Neural crest cell (in vitro differentiated cells): ENCODE measurements at places on chromosomes 3 and 15. TPM values are rescaled to one million over a fixed set of nuclear protein-coding genes. Genes with fewer than 3 reads are reported as not detected.

FAM107A gene
- total RNA-seq = 1.6 and 2.3 TPM in 2 replicates

DNA sequence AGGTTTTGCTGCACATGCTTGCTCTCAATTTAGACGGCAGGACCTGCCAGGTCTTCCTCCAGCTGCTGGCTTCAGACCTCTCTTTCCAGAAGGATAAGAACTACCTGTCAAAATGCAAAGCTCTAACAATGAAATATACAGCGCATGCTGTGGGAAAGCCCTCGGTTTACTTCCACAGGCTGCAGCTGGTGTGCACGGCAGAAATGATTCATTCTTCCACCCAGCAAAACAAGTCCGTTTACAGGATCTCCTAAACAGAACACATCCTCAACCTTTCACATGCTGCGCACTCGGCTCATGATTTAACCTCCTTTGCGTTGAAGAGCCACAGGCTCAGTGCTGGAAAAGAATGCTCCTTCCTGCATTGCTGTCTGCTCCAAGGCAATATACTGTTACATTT, 92.4 kb upstream of the WNT5A start:
- DNase-seq = no peak

DNA sequence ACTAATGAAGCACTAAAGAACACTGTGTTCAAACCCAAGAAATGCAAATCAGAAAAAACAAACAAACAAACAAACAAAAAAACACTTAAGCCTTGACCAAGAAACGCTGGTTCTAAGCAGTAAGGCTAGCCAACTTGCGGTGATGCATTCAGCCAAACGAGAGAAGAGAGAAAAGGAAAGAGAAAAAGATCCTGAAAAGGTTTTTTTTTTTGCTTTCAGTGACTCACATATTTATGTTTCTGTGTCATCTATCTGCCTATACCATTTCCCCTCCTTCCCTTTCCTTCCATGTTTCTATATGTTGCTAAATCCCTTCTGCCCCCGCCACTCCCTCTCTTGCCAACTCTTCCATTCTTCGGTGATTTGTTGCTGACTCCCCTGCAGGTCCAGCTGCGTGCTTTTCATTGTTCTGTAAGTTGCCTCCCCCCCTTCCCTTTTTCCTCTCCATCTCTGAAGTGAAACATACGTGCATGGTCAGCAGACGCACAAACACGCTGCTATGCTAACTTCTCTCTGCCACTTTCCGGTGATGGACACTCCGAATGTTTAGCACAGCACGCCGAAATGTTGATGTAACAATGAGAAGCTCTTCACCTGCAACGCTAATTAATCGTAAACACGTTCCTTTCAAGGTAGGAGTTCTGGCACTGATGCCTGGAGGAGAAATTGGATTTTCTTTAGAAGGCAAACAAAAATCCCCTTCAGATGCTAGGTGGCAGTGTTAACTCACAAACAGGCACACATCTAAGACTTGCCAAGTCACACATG, 154.4 kb downstream of the TUSC7 start:
- peak; percentile 15 for DNase-seq

DNA sequence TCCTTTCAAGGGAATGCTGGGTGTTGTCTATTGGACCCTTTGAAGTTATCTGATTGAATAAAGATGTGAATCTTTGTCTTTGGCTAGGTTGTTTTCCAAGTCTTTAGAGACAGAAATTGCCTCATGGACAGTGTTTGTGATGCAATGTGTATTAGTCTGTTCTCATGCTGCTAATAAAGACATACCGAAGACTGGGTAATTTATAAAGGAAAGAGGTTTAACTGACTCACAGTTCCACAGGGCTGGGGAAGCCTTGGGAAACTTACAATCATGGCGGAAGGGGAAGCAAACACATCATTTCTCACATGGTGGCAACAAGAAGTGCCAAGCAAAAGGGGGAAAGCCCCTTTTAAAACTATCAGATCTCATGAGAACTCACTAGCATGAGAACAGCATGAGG, 88.8 kb upstream of the PLXND1 start:
- DNase-seq = no peak

DNA sequence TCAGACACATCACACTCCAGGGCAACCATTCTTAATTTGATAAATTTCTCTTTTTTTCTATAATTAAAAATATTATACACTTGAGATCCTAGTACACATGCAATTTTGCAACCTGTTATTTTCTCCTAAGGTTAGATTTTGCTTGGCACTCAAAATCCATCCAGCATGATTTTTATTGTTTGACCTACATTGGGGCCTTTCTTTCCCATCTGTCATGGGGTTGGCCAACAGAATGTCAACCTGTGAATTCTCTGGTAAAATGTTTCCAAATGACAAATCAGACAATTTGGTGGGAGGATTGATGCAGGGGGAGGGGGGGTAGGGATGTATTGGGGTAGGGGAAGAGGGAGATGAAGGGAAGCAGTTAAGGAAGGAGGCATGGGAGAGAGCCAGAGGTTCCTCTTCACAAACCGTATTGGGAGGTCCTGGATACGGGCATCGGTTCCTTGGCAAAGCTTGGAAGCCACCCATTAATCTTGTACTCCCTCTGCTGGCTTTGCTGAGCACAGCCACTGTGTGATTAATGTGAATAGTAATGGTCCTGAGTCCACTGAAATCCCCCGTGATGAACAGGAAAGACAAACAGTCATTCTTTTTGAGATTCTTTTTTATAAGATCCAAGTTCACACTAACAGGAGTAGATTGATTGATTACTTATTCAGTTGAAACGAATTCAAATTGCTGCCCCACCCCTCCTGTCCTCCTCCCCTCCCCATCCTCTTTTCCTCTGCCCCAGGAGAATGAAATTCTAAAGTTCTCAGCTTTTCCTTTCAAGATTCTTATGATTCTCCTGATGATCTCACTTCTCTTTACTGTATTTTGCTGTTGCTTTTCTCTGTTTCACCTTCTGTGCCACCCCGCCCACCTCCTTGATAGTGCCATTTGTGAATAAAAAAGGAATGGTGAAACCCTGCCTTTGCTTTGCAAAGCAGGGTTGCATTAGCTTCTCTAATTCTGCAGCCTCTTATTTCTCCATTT, 82.2 kb upstream of the SLC25A26 start:
- DNase-seq = peak; percentile 42

- no peak for DNase-seq
Measured at GRCh38 chr15:66356077-66356358, 467 bp downstream of the TIPIN start.

- DNase-seq = no peak
Measured at GRCh38 chr3:124315215-124316033, 323.5 kb upstream of the ROPN1 start.

- no peak for DNase-seq
Measured at GRCh38 chr3:14452740-14453710, 50.6 kb downstream of the SLC6A6 start.

GRCh38 chr3:79250746-79251145, 517.1 kb downstream of the ROBO1 start:
- DNase-seq = no peak

CEP97 gene
- 25.1 and 27.4 TPM in 2 replicates for total RNA-seq

MESP2 gene
- 0.36 and 0.42 TPM in 2 replicates for total RNA-seq

GRCh38 chr3:69032737-69033136, 19.3 kb upstream of the EOGT start:
- no peak for DNase-seq

GRCh38 chr15:101211897-101212296, 40.0 kb downstream of the CHSY1 start:
- no peak for DNase-seq

DNA sequence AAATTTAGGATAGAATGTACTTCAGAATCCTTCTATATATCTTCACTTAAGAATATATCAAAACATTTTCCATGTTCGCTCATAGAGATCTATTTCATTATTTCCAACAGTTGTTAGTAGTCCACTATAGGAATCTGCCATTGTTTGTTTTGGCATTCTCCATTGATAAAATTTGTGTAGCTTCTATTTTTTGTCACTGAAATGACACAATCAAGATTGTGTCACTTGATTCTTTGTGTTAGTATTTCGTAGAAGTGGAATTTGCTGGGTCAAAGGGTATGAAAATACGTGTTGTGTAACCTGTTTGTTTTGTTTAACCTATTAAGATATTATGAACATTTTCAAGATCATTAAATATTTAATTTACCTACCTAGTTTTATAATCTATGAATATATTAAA, 15.9 kb upstream of the GPR156 start:
- DNase-seq = no peak

- DNase-seq = no peak
Measured at GRCh38 chr3:55604846-55605245, 117.7 kb upstream of the WNT5A start.

DNA sequence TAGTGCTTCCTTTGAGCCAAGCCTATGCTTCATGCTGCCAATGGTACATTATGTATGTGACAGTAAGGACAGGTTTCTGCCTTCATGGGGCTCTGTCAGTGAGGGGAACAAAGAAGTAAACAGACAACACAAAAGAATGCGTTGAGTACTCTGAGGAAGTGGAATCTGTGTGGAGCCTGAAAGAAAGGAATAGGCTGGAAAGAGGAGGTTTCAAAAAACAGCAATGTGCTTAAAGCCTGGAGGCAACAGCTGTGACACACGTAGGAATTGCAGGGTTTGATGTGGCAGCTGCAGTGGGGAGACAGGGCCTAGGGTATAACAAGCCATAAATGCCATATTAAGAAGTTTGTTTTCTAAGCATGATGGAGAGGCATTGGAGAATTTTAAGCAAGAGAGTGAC, 316.7 kb downstream of the CLSTN2 start:
- no peak for DNase-seq

GRCh38 chr3:107111872-107112271, 265.4 kb upstream of the CCDC54 start:
- DNase-seq = no peak

- no peak for DNase-seq
Measured at GRCh38 chr3:114848643-114849350, 298.3 kb downstream of the ZBTB20 start.

DNA sequence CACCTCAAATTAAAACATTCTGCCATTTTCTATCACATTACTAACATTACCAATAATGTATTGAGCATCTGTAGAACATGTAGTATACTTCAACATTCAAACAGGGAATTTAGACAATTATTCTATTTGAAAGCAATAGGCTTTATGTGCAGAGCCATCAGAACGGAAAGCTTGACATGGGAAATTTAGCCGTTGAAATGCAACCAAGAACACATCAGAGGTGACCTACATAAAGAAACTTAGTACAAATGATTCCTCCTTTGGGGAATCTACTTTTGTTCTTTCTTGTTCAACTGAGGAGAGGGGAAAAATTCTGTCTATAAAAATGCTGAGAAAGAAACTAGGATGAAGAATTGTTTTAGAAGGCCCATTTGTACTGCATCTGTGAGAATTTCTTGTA, 38.6 kb upstream of the RBMS3 start:
- no peak for DNase-seq

P2RY13 gene
- total RNA-seq = not detected in 2 replicates

CD200 gene
- total RNA-seq = 66.7 and 67.0 TPM in 2 replicates

GRCh38 chr3:72949016-72949415, 47.6 kb upstream of the PPP4R2 start:
- no peak for DNase-seq

HTR3E gene
- not detected in 2 replicates for total RNA-seq
